ENCODE measurements at places on chromosomes 6 and 20.
A peak's percentile ranks its signal among the peaks of the same experiment; 100 is the strongest.

- peak; percentile 5 for DNase-seq
Measured at GRCh38 chr6:166691199-166691598, 64.1 kb upstream of the RPS6KA2 start.

DNA sequence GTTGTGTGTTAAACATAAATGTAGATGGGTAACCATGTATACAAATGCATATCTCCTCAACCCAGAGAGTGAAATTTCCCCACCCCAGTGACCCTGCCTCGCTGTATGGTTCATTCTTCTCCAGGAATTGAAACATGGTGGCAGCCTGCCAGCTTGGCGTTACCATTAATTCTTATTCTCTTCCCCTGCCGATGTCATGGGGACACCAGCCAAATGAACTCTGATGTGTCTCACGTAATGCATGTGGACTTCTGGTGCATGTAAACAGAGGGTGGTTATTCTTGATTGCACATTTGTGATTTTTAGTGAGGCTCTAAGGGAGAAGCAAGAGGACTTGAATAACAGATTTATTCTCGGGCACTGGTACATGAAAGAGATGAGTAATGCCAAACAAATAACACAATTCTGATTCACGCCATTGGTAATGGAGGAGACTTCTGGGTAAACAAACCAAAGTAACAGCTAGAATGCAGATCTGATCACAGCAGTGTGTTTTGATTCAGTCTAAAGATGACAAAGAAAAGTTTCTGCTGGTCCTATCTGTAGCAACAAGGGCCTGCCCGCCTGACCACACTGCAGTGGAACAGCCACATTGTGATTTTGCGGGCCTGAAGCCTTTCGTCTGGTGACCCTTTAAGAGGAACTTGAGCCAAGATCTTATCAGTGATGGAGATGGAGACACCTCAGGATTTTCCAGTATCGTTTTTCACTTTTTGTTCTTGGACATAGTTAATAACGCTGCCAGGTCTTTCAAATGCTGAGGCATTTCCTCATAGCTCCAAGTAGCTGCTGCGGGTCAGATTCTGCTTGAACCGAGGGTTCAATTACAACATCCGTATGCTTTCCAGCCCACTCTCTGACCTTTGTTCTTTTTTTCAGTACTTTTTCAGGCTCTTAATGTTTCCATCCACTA lies 171.8 kb upstream of the AKAP12 start:
- peak; percentile 95 for DNase-seq

DNA sequence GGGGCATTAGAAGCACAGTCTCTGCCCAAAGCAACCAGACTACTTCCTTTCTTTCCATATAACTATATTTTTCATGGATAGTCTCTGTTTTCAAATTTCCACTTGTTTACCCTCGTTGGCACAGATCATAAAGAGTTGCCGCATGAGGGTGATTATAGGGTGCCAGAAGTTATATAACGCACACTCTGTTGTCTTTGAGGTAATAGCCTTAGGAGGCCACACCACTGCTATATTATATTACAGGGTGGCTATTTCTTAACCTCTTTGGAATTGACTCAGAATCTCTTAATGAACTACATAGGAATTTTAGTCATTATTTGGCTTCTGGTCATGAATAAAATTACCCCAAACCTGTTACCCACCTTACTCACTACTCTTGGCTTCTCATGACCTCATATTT lies 43.7 kb downstream of the KCNQ5 start:
- DNase-seq: no peak

DNA sequence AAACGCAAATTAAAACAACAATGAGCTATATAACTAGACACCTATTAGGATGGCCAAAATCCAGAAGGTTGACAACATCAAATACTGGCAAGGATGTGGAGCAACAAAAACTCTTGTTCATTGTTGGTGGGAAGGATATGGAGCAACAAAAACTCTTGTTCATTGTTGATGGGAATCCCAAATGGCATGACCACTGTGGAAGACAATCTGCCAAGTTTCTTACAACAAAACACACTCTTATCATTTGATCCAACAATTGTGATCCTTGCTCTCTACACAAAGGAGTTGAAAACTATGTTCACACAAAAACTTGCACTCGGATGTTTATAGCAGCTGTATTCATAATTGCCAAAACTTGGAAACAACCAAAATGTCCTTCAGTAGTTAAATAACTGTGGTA lies 61.8 kb upstream of the LAMA2 start:
- no peak for DNase-seq

DNA sequence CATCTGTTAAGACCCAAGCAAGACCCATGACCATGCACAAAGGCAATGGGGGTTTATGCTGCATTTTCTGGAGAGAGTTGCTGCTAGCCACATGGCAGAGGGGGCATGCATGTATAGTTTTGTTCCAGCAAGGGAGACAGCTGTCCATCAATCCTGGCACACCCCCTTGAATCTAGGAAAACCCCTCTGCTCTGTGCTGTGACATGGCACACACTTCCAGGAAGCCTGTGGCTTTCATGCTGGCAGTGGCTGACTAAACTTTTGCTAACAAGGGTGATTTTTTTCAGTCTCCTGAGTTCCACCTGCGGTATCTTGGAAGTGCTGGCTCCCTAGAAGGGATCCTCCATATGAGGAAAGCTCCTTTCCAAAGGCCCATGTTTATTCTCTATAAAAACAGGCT lies 9.1 kb upstream of the CST4 start:
- DNase-seq: no peak

- DNase-seq: no peak
Measured at GRCh38 chr6:152680879-152681517, 16.7 kb upstream of the MYCT1 start.

- no peak for DNase-seq
Measured at GRCh38 chr20:17790296-17790695, 90.5 kb downstream of the BANF2 start.

GRCh38 chr20:35578469-35578868 lies 36.6 kb downstream of the ERGIC3 start:
- no peak for DNase-seq

DNA sequence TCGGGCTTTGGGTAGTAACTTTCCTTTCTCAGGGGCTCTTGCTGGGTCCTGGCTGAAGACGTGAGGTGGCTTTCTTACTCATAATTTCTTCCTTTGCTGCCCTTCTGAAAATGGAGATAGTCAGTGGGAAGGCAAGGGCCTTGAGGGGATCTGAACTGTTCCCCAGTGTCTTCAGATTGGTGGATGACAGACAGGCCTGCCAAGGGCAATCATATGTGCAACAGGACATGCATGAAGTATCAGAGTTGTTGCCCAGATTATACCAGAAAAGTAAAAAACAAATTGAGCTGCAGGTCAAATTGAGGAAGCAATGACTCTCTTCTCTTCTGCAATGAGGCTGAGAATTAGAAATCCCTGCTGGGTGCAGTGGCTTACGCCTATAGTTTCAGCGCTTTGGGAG lies 71.6 kb upstream of the PAX1 start:
- no peak for DNase-seq

- DNase-seq: no peak
Measured at GRCh38 chr6:7545316-7546019, 4.0 kb downstream of the DSP start.

- no peak for DNase-seq
Measured at GRCh38 chr6:1605893-1606779, 3.6 kb upstream of the FOXC1 start.

- no peak for DNase-seq
Measured at GRCh38 chr6:108739496-108740330, 108.5 kb upstream of the ARMC2 start.

DNA sequence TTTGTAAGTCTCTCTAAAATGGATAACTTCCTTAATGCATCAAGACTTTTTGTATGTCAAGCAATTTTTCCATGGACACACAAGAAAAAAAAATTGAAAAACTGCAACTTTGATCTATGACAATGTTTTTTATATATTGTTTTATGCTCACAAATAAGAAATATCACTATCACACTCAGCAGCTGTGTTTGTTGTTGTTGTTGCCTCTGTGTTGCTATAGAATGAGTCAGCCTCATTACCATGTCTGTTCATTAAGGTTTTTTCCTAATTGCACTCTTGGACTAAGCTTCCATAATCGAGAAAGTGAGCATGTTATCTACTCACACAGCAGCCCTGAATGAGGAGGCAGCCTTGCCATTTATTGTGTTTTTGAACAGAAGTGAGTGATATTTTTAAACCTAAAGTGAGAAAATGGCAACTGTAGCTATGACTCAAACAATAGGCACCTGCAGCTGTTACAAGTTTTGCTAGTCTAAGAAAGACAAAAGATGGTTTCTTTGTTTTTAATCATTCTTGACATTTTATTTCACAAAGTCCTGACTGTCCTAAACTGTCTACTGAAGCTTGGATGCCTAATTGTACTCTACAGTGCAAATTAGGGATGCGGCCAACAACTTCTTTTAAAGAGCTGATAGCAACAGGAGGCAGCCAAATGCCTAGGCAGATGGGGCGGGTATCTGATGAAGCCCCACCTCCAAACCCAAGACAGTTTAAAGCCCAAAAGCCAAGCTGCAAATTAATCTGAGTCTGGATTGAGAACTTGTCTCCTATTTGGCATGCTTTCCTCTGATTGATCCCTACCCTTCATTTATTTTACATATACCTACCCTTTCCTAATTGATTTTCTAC lies 77.9 kb upstream of the DOK5 start:
- no peak for DNase-seq

Measured in AG04449 (cell line).